DMS79 treated with DMSO at 0.1 percent for 48 hours (cell line): ENCODE measurements at places on chromosomes 16 and 17.
A peak's percentile ranks its signal among the peaks of the same experiment; 100 is the strongest.

DNA sequence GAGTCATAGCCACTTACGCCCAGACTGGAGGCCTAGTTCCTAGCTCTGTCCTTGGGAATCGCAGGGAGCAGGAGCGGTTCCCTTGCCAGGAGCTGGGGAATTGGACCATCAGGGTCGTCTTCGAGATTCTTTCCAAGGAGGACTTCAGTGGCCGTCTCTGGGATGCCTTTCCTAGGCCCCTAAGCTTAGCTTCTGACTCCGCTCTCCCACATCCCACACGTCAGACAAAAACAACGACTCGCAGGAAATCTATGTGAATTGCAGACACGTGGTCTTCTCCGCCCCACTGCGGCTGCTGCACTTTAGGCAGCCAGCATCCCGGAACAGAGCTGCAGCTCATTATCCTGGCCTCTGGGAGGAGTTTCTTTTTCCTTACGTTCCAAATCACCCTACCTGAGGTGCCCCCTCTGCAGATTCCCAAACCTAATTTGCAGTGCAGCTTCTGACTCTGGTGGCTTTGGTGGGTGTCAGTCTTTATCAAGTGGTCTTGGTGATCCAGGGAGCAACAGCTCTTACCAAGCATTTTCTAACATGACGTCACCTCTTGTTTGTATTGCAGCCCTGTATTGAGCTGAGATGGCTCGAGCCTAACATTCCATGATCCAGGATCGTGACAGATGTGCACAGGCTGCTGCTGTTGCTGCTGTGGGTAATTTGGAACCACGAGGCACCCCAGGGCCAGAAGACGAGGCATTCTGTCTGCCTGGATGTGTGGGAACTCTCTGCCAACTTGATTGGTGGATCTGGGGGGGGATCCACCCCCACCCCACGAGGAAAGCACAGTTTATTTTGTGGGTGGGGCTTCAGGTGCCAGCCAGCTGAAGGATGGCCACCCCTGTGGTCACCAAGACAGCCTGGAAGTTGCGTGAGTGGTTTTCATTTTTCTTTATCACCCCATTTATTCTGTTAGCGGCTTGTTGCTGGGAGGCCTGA lies 1.1 kb downstream of the KATNB1 start:
- DNase-seq = peak; percentile 24

- DNase-seq = no peak
Measured at GRCh38 chr16:4945560-4946502, 8.9 kb upstream of the PPL start.

- DNase-seq = no peak
Measured at GRCh38 chr17:81990836-81991683, 13.6 kb downstream of the ASPSCR1 start.

- DNase-seq = no peak
Measured at GRCh38 chr16:47033176-47033575, 59.7 kb upstream of the DNAJA2 start.

DNA sequence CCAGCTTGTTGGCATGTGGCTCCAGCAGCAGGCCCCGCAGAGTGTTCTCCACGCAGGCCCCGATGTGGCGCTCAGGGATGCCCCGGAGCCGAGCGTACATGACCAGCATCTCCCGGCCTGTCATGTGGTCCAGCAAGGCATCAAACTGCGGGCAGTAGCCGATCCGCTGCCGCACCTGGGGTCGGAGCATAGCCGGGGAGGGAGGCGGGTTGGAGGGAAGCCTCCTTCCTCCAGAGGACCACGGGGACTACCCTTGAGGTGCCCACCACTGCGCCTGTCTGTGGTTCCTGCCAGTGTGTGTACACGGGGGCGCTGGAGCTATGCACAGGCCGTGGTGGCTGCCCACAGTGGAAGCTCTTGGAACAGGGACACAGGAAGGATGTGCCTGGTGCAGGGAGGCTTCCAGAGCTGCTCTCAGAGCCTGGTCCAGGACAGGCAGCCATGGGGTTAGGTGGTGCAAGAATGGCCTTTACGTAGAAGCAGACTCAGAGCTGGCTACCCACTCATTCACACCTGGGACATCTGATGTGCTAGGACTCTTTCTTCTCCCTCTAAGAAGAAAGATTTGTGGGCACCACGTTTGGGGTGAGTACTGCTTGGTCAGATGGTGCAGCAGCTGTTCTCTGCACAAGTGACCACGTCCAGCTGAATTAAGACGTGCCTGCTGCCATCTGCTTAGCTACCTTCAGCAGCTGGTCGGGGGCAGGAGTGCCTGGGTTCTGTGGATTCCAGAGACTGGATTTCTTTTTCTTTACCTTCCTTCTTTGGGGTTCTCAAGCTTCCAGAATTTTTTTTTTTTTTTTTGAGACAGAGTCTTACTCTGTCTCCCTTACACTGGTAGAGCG lies 11.3 kb upstream of the RNPS1 start:
- DNase-seq = no peak

- no peak for DNase-seq
Measured at GRCh38 chr16:64282181-64282580, 839.7 kb downstream of the CDH11 start.

DNA sequence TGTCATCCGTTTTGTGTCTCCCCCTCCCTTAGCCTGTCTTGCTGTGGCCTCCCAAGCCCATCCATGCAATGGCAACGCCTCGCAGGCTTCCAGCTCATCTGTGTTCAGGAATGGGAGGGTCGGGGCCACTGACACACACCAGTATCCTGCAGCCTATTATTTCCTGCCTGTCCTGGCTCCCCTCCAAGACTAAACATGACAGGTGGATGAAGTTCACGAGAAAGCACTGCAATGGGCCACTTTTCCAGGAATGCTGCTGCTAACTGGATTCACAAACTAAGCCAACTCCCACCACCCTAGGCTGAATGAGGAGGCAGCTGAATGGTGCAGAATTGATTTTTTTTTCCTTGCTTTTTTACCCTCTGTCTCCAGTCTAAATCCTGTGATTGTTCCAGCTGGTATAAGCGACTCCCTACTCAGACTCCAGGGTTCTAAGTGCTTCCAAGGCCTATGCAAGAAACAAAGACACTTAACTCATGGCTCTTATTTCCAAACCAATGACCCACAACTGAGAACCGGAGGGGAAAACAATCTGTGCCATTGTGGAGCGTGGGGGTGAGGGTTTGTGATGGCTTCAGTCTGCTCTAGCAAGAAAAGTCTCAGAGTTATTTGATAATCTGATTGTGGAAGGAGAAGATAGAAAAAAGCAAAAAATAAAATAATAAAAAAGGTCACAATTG lies 23.3 kb downstream of the TMEM100 start:
- peak; percentile 84 for DNase-seq

DNA sequence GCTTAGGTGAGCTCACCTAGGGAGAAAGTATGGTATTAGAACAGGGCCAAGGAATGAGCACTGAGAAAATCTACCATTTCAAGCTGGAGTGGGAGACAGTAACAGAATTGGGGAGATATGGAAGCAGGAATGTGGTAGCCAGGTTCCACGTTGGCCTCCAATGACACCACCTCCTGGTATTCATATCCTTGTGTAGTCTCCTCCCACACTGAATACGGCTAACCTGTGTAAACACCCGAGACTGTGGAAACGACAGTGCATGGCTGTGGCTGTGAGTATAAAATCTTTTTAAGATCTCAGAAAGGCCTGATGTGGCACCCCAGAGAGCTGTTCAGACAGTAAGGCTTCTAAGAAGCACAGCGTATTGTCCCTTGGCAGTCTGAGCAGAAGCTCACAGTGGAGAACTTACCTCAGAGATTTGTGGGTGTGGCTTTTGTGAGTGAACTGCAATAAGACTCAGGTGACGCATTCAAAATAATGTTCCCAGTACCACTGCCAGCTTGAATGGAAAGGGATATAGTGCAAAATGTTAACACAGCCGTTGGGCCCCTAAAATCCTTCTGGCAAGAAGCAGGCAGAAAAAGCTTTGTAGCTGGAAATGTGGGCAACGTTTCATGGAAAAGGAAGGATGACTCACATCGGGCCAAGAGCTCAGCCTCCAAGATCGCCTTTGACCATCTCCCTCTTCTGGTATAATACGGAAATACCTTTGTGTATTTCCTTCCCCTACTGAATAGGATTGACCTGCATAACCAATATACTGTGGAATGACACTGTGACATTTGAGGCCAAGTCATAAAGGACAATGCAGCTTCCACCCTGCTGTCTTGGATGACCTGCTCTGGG lies 14.4 kb downstream of the SDR42E1 start:
- no peak for DNase-seq

DNA sequence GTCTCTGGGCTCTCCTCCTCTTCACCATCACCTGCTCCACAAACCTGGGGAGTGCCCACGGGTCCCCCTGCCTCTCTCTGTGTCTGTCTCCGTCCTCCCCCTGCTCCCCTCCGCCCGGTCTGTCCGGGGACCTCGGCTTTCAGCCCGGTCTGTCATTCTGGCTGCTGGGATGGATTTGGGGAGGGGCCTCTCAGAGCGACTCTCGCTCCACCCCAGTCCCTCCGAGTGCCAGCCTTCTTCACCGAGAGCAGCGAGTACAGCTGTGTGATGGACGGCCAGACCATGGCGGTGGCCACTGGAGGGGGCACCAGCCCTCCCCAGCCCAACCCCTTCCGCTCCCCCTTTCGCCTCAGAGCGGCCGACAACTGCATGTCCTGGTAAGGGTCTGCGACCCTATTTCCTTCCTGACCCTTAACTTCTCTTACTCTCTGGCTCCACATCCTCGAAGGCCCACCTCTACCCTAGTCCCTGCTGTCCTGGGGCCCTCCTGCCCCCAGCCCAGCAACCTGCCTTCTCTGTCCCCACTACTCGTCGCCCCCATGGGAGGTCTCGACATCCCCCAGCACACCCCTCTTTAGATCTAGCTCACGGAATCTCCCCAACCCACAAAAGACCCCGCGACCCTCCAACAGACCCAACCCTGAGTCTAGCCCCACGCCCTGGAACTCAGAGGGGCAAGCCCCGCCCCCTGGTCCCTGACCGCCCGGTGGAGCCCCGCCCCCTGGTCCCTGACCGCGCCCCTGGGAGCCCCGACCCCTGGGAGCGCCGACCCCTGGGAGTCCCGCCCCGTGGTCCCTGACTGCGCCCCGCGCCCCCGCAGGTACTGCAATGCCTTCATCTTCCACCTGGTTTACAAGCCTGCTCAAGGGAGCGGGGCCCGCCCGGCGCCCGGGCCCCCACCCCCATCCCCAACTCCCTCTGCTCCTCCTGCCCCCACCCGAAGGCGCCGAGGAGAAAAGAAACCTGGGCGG lies 5.6 kb upstream of the CXCL16 start:
- DNase-seq = no peak

- peak; percentile 21 for DNase-seq
Measured at GRCh38 chr17:59361916-59362810, 30.7 kb downstream of the YPEL2 start.
